Mammary epithelial cell (primary cell): ENCODE measurements at places on chromosomes 3 and 15.

DNA sequence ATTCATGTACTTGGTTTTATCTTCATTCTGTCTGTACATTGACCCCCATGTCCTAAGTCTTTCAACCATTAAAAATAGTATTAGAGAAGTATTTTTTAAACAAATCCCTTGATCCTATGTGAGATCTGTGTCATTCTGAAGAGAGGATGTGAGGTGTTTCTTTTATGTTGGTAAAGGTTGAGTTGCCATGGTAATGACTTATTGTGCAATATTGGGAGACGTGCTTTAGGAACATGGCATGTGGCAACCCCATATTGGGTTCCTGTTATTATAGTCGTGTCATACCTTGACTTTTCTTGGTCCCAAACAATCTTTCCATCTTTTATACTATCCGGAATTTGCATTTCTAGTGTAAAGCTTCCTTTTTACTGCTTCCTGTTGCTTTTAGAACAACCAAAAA lies 203.1 kb downstream of the KCNAB1 start:
- peak; percentile 60 for DNase-seq

DNA sequence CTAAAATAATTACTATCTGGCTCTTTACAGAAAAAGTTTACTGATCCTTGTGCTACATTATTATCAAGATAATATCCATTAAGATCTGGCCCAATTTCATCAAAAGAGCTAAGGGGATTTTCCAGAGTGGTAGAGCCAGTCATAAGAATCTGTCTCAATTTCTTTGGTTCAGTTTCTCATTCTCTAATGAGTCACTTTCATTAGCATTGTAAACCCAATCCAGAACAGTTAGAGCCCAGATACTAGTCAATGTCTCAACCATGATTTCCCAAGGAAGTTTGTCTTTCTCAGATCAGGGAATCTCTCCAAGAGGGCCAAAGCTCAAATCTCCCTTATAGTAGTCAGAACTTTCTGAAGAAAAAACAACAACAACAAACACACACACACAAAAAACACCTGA lies 131.1 kb upstream of the PPP2R3A start:
- peak; percentile 8 for DNase-seq

DNA sequence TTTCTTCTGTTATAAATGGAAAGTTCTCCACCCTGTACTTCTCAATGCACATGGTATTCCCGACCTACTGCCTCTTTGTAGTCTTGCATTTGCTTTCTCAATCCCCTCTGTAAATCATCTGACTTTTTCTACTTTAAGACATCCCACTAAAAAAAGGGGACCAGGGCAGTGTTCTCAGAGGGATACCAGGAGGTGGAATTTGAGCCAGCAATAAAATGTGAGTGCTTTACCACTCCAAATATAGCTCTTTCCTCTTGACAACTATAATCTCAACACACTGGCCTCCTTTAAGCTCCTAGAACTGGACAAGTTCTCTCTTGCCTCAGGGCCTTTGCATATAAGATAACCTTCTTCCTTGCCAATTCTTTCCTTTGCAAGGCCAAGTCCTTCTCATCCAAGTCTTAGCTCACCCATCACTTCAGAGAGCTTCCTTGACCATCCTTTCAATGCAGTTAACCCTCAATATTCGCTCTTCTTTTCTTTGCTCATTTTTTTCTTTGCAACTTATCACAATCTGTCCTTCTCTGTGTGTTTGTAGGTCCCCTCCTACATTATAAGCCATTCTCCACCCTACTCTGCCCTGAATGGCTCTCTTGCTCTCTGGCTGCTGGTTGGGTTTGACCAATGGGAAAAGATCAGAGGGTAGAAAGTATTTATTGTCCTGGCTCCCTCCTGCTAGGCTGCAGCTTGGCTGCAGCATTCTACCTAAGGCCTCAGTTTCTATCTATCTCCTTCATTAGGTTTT lies 93.4 kb downstream of the PRICKLE2 start:
- no peak for DNase-seq

- no peak for DNase-seq
Measured at GRCh38 chr3:123847209-123847608, 36.9 kb downstream of the MYLK start.

GRCh38 chr15:84929795-84930603 lies 45.5 kb downstream of the SLC28A1 start:
- peak; percentile 98 for DNase-seq

- no peak for DNase-seq
Measured at GRCh38 chr3:36891701-36892160, 53.1 kb downstream of the TRANK1 start.

DNA sequence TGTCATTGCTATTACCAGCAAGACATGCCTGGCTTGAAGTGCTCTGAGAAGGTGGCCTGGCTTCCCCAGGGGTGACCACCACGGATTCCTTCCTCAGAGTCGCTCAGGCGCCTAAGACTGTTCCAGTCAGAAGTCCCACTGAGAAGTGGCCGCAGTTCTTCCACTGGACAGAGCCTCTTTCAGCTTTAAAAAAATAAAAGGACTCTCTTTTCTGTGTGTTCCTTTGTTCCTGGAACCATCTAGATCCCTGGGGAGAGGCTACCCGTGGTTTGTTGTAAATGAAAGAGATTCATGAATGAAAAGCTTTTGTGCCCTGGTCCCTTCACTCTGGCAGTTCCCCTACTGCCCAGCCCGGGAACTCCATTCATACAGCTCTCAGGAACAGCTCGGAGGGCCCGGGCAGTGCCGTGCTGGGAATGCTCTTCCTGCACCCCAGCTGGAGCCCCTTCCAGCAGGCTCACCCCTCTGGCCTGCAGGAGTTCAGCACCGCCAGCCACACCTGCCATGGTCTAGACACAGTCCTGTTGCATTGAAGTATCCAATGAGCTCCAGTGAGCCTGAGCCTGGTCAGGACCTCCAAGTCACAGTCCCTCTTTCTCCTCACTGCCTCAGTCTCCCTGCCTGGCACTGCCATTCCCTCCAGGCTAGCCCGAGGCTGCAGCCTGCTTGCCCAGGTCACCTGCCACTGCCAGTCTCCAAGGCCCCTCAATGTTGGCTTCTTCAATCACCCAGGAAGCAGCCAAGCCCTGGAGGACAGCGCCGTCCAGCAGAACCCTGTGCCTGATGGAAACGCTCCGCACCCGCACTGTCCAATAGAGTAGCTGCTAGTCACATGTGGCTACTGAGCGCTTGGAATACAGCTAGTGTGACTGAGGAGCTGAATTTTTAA lies 75.4 kb downstream of the XXYLT1 start:
- no peak for DNase-seq

- no peak for DNase-seq
Measured at GRCh38 chr3:138429665-138430064, 4.8 kb upstream of the ESYT3 start.

GRCh38 chr15:76150971-76151598 lies 91.3 kb downstream of the TMEM266 start:
- peak; percentile 91 for DNase-seq

DNA sequence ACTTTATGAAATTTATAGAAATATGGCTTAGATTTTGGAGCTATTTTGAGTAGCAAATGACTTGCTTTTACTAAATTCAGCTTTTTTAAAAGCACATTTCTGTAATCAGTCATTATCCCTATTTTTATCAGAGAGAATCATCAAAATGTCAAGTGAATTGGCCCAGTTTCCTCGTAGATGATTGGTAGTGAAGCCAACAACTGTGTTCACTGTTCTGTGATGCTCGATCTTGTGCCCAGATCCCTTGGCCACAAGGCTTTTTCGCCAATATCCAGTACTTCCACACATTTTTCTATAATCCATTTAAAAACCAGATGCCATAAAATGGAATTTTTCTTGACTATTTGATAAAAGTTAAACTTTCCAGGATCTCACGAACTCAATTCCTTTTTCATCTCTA lies 336.5 kb downstream of the ZNF385D start:
- DNase-seq: no peak

GRCh38 chr3:127667119-127667681 lies 5.6 kb upstream of the ABTB1 start:
- DNase-seq: no peak

DNA sequence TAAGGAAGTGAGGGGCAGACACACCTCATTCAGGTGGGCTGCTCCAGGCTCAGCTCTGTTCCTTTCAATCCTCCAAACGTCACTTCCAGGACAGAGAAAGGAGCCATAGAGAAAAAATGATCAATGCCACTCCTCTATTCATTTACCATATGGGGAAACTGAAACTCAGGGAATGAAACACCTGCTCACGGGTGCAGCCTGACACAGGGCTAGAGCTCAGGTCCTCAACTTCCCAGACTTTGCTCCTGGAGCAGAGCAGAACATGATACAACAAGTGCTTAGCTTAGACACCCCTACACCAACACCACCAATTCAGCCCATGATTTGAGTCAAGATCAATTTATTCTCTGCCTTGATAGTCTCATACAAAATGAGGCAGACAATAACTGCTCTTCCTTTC lies 58.5 kb upstream of the LPP start:
- no peak for DNase-seq

DNA sequence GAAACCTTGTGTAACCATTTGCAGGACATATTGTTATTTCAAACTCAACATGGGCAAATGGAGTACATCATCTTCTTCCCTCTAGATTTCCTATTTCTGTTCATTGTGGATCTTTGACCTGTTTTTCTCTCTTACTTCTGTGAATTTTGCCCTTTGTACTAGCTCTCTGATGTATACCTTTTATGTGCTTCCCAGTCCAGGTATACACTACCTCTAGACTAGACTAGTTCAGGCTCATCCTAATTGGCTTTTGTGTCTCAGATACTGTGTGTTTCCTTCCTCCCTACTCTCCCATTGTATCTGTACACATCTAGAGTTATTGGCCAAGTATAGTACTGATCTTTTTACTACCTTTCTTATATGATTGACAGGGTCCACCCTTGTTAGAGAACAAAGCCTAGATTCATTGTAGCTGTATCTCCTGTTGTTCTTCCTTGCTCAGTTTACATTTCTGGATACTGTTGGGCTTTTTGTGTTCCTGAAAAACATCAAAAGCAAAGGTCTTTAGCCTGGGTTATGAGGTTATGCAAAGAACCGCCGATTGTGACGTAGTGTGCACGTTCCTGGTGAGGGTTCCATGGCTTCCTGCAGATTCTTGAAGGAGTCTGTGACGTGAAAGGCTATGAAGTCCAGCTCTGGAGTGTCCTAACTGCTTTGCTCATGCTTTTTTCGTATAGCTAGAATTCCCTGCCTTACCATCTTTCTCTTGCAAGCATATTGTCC lies 167.4 kb downstream of the KLHL25 start:
- DNase-seq: no peak

DNA sequence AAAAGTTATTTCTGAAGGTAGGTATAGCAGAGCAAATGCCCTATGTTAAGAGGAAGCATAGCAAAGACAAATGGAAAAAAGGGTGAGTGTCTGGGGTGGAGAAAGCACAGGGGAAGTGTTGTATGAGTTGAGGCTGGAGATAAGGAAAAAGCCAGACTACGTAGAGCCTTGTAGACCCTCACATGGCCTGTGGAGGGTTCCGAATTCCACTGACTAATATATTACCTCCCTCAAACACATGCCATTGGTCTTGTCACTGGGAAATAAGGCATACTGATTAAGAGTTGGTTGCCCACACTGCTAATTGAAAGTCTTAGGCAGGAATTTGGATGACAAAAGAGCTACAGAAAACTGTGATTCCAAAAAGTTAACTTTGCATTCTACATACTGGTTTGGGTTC lies 65.2 kb downstream of the TRAT1 start:
- DNase-seq: no peak

DNA sequence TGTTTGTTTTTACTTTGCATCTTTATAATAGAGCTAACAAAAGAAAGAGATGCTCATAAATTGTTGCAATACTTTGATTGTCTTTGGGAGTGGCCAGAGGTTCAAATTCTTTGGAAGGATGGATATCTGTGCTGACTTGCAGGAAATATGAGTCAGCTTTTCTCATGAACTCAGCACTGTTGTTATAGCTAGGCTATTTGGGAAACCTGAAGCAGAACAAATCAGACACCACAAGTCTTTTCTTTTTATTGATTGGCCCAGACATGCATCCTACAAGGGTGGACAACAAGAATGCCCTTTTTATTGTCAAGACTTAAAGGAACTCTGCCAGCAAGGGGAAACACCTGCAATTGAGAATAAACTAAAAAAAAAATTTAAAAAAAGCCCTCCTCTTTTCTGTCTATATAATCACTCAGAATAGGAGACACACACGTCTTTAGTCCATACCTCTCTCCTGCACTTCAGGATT lies 4.6 kb upstream of the DENND4A start:
- DNase-seq: peak; percentile 91

DNA sequence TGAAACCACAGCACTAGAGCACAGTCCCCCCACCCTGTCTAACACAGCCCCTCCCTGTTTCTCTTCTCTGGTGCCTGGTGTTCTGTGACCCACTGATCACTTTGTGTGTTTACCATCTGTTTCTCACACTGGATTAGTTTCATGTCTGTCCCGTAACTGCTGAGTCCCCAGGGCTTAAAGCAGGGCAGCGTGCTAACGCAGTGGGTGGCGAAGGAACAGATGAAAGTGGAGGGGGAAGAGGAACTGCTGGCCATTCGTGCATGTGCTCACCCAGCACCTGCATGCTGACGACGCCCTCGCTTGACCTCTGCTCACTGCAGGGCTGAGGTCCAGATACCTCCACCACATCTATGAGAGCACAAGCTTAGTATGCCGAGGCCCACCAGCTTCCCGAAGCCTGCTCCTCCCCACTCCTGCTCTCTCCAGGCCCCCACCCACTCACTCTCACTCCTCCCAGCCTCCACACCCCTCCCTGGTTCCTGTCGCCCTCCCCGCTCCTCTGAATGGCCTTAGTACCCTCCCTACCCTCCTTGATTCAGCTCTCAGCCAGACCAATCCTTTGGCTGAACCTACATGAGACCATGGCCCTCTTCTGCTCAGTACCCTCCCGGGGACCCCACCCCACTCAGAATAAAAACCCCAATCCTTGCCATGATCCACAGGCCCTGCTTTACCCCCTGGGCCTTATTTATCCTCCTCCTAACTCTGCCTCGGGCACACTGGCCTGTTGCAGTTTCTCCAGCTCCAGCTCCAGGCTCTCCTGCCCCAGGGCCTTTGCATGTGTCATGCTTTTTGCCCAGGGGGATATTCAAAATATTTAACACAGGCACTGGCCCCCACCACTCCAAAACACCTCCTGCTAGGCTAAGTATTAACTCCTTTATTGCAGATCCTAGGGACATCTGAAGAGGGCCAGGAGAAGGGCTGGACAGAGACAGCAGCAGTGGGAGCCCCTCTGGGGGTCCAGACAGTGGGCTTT lies 15.1 kb upstream of the IQSEC1 start:
- no peak for DNase-seq

GRCh38 chr3:170982733-170983132 lies 43.8 kb downstream of the SLC2A2 start:
- no peak for DNase-seq

- DNase-seq: no peak
Measured at GRCh38 chr3:54087581-54088410, 34.6 kb upstream of the CACNA2D3 start.

- no peak for DNase-seq
Measured at GRCh38 chr3:198081421-198081844, 121.4 kb downstream of the LMLN start.
